Stomach (tissue), 19 donors: ENCODE measurements at places on chromosomes 5 and 9. TPM values are rescaled to one million over a fixed set of nuclear protein-coding genes. Genes with fewer than 3 reads are reported as not detected.

Gene AP3S1
- 81.9 TPM for total RNA-seq

Gene REEP2
- 4.5 TPM for total RNA-seq

Gene NIM1K
- total RNA-seq = not detected

Gene OTP
- not detected for total RNA-seq

Gene NKD2
- not detected for total RNA-seq

Gene ORM2
- 1.2 TPM for total RNA-seq

Gene GAS1
- total RNA-seq = 33.3 TPM

Gene INSL4
- not detected for total RNA-seq

Gene VCAN
- total RNA-seq = 33.8 TPM

Gene NADK2
- 60.6 TPM for total RNA-seq
